Dorsolateral prefrontal cortex (tissue), 122 donors: ENCODE measurements at places on chromosomes 11 and 22.

DNA sequence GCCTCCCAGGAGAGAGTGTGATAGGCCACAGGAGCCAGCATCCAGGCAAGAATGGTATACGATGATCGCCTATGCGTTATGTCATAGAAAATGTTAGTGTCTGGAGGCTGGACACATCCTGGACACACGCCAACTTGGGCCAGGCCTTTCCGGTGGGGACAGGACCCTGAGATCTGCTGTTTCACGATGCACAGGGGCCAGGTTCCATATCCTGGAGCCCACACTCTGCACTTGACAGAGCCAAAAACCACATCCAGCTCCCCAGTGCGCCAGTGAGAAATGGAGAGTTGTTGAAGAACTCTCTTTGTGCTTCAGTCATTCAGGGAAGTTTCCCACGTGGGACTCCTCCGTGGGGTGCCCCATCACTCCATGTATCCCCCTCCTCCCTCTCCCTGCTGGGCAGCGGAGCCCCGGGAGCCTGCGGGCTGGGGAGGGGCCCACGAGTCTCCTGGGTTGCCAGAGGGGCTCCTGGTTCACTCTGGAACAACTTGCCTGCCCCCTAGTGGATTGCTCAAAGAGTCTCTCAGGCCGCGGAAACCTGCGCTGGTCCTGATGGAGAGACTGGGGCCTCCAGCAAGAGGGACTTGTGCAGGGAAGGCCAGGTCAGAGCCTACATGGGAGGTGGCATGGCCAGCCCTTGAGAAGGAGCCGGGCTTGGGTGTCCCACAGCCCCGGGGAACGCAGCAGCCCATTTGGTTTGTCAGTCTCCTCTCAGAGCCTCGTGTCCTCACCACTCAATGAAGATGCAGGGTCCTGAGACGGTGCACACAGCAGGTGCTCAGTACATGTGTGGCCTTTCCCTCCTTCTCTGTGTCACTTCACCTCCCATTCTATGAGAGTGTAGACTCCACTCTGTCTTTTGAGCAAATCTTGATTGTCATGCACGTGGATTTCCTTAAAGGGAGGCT is 10.2 kb upstream of the LRRC32 start:
- DNase-seq = peak; percentile 56

DNA sequence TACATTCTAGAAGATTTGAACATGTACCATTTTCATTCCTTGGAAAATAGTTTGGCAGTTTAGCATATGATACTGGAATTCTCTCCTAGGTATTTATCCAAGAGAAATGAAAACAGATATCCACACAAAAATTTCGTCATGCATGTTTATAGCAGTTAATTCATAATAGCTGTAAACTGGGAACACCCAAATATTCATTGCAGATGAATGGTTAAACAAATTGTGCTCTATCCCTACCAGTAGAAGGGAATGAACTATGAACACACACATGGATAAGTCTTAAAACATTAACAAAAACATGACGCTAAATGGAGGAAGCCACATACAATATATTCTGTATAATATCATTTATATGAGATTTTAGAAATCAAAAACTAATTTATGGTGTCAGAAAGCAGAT is 61.5 kb downstream of the PDE3B start:
- DNase-seq = no peak

- no peak for DNase-seq
These were observed 32.2 kb downstream of the CYTH4 start for GRCh38 chr22:37314315-37315074.

DNA sequence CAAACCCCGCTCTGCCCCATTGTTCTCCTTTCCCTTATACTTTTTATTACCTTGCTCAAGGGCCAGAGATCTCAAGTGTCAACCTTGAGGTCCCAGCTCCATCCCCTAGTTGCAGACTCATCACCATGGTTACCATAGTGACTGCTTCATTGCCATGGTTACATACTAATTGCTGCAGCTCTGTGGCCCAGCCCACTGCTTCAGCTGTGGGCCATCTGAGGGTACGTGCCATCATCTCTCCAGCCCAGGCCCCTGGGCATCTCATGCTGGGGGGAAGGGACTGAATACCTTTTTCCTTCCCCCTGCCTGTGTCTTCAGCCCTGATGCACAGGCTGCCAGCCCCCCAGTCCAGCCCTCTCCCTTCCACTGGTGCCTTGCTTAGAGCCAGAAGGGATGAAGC is 22.2 kb downstream of the TREH start:
- DNase-seq = no peak

- no peak for DNase-seq
These were observed 5.4 kb downstream of the HINFP start for GRCh38 chr11:119126675-119127268.

DNA sequence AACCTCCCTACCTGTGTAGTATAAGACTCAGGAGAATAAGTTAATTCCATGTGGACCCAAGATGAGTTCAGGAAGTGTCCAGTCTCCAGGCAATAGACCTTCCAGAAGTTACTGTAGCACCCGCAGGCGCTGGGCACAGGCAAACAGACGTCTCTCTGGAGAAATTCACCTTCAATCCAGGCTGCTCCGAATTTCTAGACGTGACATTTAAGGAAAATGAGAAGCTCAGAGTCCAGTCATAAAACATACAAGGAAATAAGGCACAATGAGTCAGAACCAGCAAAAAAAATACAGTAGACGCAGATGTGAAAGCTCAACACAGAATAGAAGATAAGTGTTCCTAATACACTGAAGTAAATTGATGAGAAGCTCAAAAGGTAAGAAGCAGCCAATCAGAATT is 14.2 kb downstream of the NADSYN1 start:
- DNase-seq = no peak

GRCh38 chr11:49952091-49952490 is at the start of gene OR4C13:
OR4C13 (plus strand) TSS chr11:49952391; CDS start chr11:49952423, 32 bp downstream.
- DNase-seq = no peak

DNA sequence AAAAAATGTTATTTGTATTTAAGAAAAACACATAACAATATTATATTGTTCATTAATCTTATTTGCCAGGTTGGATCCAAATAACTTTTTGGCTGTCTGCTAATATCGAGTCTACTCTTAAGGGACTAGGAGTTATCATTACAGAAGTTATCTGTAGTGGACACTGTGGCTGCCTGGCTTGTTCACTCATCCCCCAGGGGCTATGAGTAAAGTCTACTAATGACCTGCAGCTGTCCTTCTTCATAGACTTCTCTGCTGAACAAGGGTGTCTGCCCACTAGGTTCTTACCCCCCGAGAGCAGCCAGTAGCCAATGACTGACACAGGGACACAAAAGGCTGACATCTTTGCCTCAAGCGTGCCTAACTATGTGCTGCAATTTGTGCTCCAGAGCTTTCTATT is 69.7 kb downstream of the APIP start:
- no peak for DNase-seq

DNA sequence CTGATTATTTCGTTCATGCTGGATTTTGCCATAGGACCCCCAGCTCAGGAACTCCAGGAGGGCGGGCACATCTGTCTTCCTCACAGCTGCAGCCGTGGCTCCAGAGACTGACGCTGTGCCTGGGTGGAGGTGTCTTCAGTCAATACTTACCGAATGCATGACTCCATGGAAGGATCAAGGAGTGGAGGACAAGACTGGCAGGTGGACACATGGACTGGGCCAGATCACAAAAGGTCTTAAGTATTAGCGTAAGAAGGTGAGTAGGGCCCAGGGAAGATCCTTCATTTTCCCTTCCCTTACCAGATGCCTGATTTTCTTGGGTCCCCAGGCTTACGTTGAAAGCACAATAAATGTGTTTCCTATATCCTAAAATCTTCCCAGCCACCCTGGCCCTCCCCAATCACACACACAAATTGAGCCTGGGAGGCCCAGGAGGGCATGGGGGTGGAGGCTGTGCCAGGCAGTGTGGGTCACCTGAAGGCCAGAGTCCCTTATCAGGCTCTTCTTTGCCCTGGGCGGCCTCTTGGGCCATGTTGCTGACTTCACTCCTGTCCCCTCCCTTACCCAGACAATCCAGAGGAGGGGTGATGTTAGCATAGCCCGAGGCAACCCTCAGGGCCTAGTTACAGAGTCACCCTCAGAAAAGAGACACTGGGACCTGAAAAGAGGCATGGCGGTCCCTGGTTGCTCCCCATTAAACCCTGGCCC is 56.4 kb downstream of the CYTH4 start:
- no peak for DNase-seq

DNA sequence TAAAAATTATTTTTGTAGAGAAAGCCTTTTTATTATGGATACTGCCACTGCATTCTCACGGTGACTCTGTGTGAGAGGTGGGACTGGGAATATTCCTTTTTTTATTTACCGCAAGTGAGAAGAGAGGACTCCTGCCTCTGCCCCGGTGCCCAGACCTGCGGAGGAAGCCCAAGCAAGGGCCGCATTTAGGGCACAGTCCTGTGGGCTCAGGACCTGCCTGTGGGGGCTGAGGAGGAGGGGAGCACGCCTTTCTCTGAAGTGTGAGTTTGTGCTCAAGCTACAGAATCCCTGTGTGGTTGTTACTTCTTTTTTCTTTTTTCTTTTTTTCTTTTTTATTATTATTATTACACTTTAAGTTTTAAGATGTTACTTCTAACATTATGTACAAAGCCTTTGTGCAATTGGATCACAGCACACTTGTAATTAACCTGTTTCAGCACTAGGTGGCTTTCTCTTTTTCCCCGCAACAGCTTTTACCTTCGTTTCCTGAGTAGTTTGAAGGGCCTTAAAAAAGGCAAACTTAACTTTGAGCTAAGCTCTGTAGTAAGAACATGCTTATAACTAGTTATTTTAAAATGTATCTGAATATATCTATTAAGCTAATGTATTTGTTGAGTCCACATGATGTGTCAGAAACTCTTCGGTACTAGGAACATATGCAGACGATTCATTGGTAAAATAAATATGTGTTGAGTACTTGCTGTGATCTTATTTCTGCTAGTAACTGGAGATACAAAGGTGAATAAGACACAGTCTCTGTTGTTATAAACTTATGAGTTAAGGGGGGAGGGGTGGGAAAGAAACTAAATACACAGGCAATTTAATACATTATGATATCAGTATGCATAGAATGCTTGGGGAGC is 18.3 kb downstream of the AMOTL1 start:
- no peak for DNase-seq

- DNase-seq = no peak
These were observed 25.1 kb downstream of the LRFN4 start for GRCh38 chr11:66881927-66882452.

DNA sequence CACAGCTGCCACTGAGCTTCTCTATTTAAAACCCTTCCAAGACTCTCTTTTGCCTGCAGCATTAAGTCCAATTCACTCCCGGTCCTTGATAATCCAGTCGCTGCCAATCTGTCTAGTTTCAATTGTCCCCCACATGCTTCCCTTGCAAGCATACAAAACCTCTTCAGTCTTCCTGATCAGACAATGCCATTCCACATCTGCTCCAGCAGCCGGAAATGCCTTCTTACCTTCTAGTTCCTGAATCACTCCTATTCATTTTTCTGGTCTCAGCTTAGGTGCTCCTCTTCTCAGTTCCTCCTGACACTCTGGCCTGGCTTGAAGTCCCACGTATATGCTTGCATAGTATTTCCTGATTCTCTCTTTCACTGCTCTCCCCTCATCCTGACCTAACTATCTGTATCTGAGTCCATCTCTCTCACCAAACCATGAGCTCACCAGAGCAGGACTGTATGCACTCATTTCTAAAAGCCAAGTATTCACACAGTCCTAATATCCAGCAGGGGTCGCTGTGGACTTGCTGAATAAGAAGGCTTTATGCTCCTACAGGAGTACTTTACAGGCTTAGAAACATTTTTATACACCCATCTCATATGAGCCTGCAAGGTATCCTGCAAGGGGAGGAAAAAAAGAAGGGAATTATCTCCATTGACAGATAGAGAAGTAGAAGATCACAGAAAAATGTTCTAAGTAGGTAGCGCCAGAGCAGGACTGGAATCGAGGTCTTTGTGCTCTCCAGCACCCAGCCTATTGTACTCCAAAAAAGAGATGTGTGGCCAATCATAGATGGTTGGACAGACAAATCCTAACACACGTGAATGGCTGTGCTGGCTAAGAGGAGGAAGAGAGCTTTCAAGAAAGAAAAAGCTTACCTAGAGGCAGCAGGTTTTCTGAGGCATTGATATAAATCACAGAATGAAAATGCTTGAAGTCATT is 19.2 kb downstream of the XRRA1 start:
- peak; percentile 55 for DNase-seq

DNA sequence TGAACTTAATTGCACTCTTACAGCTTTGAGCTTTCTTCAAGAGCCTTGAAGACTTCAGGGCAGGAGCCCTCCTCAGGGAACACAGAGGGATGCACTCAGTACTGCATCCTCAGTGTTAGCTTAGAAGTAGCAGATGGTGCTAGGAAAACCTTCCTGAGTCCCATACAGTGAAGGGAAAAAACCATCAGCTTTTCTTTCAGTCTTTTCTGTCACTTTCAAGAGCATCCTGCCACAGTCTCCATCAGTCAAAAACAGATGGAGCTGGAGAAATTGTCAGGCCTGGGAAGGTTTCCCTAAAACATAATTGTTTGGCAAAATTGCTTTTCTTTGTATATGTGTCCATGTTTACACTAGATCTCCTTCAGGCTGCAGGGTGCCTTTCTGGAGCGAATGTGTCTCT is 384.1 kb downstream of the NELL1 start:
- no peak for DNase-seq

GRCh38 chr11:59254286-59254685 is 41.6 kb upstream of the MPEG1 start:
- no peak for DNase-seq

- peak; percentile 75 for DNase-seq
These were observed at the start of gene TLCD5 for GRCh38 chr11:120324932-120325810. TLCD5 (plus strand) TSS chr11:120325299; CDS start chr11:120327442, 2,143 bp downstream.

DNA sequence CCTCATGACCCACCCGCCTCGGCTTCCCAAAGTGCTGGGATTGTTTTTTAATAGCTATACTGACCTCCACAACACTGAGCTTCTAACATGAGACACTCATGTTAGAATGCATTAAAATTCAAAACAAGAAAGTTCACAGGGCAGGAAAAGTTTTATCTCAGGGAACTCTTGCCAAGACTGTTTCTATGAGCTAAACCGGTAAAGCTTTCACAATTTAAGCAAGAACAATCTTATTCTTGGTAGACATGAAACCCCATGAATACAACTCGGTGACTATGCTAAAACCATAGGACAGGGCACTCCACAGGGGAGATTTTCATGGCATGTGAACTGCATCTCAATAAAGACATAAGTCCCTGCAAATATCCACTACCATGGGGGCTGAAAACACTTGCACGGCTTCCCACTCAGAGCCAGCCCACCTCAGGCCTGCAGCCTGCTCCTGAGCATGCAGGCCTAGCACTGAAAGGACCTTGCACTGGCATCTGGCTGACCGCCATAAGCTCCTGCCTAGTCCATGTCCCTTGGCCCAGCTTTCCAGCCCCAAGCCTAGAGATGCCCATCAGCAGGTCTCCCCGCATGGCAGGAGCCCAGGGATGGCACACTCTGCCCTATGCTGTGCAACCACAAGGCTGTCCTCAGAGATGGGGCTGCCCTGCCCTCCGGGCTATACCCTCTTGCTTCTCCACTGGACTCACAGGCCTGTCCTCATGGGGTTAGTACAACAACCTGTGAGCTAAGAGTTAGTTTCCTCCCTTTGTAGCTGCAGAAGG is 58.4 kb downstream of the DGCR2 start:
- DNase-seq = no peak

- DNase-seq = no peak
These were observed 117.4 kb downstream of the SGSM3 start for GRCh38 chr22:40487663-40488249.
